ENCODE measurements at places on chromosomes 5 and 9. TPM values are rescaled to one million over a fixed set of nuclear protein-coding genes. Genes with fewer than 3 reads are reported as not detected.

The FOXD4L5 gene
- not detected for total RNA-seq

The LCN1 gene
- not detected for total RNA-seq

The PRRX2 gene
- 66.1 TPM for total RNA-seq

The FOXD4 gene
- total RNA-seq: not detected

The PFN3 gene
- not detected for total RNA-seq

The KIF20A gene
- total RNA-seq: 1.1 TPM

The IL4 gene
- not detected for total RNA-seq

The INSL4 gene
- total RNA-seq: not detected

DNA sequence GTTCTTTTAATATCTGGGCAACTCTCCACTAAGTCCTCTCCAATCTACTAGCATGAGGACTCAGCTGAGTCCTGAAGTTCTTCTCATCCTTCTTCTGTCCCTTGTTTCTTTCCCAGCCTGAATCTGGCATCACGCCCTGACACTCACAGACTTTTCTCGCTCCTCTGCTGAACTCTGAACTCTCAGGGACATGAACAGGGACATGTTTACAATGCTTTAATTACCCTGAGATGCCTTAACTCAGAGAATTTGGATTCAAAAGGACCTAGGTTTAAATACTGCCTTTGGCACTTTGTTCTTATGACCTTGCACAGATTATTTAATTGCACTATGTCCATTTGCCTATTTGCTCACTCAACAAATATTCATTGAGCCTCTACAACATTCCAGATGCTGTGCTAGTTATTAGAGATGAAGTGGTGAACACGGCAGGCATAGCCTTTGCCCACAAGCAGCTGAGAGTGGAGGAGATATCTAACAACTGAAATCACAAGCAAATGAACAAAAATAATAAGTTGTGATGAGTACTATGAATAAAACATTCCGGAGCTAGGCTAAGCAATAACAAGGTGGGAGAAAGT lies 106.0 kb downstream of the ADRB2 start:
- no peaks in the 10 kb centered on the region for H3K4me1 ChIP-seq
- H3K4me3 ChIP-seq: no peak overlapping the region
- H3K36me3 ChIP-seq: no peaks in the 10 kb centered on the region
- no peaks in the 10 kb centered on the region for H3K27me3 ChIP-seq

- no peaks in the 10 kb centered on the region for H3K27me3 ChIP-seq
- peak overlapping the region; percentile 76 for H3K4me3 ChIP-seq
- DNase-seq: peak; percentile 25
- no peak overlapping the region for H3K27ac ChIP-seq
Measured at GRCh38 chr5:173972925-173973615, 15.9 kb upstream of the C5orf47 start.

- H3K27me3 ChIP-seq: no peaks in the 10 kb centered on the region
- peak overlapping the region; percentile 90 for H3K4me3 ChIP-seq
- DNase-seq: no peak
- peak overlapping the region; percentile 89 for H3K27ac ChIP-seq
- H3K4me1 ChIP-seq: peaks cover 24% of the 10 kb centered on the region
- peaks cover 13% of the 10 kb centered on the region for H3K36me3 ChIP-seq
Measured at GRCh38 chr9:35603506-35603985, 1.5 kb upstream of the TESK1 start.

- DNase-seq: no peak
- no peak overlapping the region for H3K27ac ChIP-seq
- no peak overlapping the region for H3K4me3 ChIP-seq
- H3K36me3 ChIP-seq: peaks cover 2% of the 10 kb centered on the region
- H3K4me1 ChIP-seq: peaks cover 19% of the 10 kb centered on the region
Measured at GRCh38 chr5:177316005-177316404, 4.3 kb upstream of the MXD3 start.

DNA sequence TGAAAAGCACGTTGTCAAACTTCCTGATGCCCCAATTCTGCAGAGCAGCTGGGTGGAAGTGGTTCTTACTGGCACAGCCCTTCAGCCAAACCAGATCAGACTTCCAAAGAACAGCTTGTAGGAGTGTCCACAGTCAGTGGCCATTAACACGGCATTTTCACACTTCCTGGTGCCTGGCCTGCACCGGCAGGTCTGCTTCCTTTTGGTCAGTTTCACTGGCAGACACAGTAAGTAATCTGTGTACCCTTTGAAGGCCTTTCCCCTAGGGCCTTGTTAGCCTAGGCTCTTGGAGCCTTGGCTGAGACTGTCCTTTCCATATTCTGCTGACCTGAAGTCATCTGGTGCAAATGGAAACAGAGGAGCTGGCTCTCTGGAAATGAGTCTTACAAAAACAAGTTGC lies 297.5 kb upstream of the TNC start:
- no peaks in the 10 kb centered on the region for H3K27me3 ChIP-seq
- H3K4me3 ChIP-seq: no peak overlapping the region

DNA sequence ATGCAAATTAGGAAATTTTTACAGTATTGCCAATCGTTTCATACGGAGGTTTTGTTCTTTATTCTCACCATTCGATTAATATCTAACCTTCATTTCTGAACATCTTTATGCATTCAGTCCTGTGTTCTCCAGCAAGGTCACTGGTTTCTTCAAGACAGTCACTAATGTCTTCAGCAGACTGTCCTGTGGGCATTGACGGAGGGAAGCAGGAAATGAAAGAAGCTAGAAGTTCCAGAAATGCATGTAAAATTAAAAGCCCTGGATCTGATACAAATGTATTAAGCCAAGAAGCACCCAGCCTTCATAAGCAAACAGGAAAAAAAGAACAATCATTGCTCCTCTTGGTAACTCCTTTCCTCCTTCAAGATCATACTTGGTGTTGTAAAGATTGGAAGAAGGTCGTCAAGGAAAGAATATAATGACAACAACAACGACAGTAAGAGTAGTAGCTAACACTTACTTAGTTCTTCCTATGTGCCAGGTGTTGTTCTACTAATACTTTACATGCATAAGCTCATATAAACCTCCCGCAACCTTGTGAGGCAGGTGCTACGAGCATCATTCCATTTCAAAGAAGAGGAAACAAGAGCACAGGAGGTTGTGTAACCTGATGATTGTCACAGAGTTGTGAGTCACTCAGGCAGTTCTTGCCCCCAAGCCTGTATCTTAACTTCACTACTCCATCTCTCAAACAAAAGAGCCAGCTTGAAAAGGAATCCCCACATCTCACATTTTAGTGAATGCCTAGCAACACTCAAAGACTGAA lies 59.9 kb upstream of the CER1 start:
- H3K27ac ChIP-seq: no peak overlapping the region
- DNase-seq: no peak
- no peaks in the 10 kb centered on the region for H3K36me3 ChIP-seq
- no peaks in the 10 kb centered on the region for H3K27me3 ChIP-seq

- DNase-seq: no peak
- H3K4me3 ChIP-seq: no peak overlapping the region
- no peak overlapping the region for H3K27ac ChIP-seq
- no peaks in the 10 kb centered on the region for H3K27me3 ChIP-seq
- no peaks in the 10 kb centered on the region for H3K4me1 ChIP-seq
- no peaks in the 10 kb centered on the region for H3K36me3 ChIP-seq
Measured at GRCh38 chr9:21477466-21477865, 4.6 kb downstream of the IFNE start.

DNA sequence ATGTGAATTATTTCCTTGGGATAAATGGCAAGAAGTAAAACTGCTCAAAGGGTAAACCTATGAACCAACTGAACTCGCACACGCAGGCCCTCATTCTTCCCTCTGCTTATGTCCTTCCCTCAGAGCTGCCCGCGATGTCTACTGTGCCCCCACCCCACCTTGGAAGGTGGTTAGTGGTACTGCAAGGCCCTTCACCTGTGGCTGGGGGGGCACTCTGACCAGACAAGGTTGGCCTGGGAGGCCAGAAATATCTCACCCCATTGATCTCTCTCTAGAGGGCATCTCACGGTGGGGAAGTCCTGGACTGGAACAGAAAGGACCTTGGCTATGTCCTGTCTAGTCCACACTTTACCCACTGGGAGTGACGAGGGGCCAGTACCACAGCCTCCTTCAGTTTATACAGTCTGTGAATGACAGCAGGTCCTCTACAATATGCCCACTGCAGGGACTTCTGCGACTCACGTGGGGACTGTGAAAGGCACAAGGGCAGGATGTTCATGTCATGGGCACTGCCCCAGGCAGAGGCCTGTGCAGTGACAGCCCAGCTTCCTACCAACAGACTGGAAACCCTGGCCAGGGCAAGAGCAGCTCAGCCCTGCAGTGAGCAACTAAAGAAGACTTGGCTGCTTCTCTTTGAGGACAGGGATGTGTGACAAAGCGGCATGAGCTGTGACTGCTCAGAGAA lies 56.8 kb upstream of the SYNPO start:
- DNase-seq: no peak
- no peak overlapping the region for H3K4me3 ChIP-seq
- H3K36me3 ChIP-seq: no peaks in the 10 kb centered on the region

DNA sequence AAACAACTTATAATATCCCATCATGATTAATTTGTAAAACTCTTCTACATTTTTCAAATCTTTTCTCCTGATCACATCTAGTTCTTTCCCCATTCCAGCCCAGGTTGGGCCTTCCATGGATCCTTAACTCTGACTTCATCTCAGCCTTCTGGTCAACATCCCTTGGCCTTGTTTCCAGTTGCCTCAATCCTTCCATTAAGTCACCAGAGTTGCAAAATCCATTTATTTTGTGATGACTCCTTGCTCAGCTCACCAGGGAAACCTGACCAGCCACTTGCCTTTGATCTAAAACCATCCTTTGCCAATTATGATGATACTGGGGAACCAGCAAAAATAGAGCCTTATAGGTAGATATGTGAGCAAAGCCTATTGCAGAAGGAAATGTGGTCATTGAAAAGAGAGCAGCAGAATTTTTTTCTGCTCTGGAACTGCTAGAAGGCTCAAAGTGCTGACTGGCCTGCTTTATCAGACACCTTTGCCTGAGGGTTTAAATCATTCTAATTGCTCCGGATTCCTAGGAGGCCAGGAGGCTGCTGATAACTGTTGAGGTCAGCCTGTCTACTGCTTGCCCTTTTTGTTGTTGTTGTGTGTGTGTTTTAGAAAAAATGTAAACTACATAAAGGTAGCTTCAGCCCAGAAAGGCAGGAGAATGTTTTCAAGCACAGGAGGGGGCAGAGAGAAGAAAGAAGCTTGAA lies 512.2 kb upstream of the GRIA1 start:
- H3K4me1 ChIP-seq: no peaks in the 10 kb centered on the region
- DNase-seq: no peak
- no peaks in the 10 kb centered on the region for H3K36me3 ChIP-seq
- H3K27ac ChIP-seq: no peak overlapping the region
- no peak overlapping the region for H3K4me3 ChIP-seq

GRCh38 chr5:38330207-38330606 lies 71.8 kb downstream of the EGFLAM start:
- H3K4me1 ChIP-seq: no peaks in the 10 kb centered on the region
- H3K27me3 ChIP-seq: no peaks in the 10 kb centered on the region
- H3K27ac ChIP-seq: no peak overlapping the region
- no peak for DNase-seq
- no peak overlapping the region for H3K4me3 ChIP-seq
- no peaks in the 10 kb centered on the region for H3K36me3 ChIP-seq

DNA sequence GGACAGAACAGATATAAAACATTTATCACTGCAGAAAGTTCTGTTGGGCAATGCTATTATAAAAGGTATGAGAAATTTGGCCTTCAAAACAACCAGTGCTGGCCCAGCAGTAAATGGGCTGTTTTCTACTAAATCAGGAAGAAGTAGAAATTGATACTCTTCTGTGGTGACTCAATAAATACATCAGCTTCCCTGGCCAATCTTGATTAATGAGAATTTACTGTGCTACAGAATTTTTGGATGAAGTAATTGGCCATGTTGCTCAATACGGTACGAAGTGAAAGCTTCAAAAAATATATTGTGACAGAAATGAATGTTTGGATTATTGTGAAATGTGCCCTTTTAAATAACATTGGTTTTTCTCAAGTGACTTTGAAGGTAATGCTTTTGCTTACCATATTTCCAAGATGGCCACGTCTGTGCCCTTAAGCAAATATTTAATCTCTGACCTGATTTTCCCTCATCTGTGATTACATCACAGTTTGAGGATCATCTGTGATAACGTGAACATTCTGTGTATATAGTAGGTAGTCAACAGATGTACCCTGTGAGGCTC lies 4.2 kb downstream of the DNAJA1 start:
- peaks cover 14% of the 10 kb centered on the region for H3K36me3 ChIP-seq
- H3K27me3 ChIP-seq: no peaks in the 10 kb centered on the region
- H3K4me1 ChIP-seq: peaks cover 18% of the 10 kb centered on the region
- H3K4me3 ChIP-seq: no peak overlapping the region
- DNase-seq: no peak
- H3K27ac ChIP-seq: no peak overlapping the region

DNA sequence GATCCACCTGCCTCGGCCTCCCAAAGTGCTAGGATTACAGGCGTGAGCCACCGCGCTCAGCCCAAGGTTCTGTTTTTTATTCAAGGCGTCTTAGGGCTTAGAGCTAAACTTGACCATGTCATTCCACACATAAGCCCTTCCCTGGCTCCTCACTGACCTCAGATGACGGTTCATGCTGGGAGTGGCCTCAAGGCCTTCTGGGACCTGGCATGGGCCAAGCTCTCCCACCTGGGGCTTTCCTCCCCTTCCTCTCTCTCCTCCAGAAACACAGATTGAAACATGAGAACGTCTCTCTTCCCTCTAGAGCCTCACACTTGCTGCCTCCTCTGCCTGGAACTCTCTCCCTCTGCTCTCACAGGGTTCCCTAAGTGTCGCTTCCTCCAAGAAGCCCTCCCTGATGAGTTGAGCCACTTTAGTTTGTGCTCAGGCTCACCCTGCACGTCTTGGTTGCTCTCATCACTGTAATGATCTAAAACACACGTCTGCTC lies 155.6 kb upstream of the IER5L start:
- peaks cover 59% of the 10 kb centered on the region for H3K4me1 ChIP-seq
- H3K36me3 ChIP-seq: no peaks in the 10 kb centered on the region
- H3K4me3 ChIP-seq: peak overlapping the region; percentile 56
- H3K27ac ChIP-seq: peak overlapping the region; percentile 95
- no peak for DNase-seq
- no peaks in the 10 kb centered on the region for H3K27me3 ChIP-seq

- DNase-seq: no peak
- no peaks in the 10 kb centered on the region for H3K4me1 ChIP-seq
- H3K27me3 ChIP-seq: no peaks in the 10 kb centered on the region
- H3K36me3 ChIP-seq: no peaks in the 10 kb centered on the region
- H3K27ac ChIP-seq: no peak overlapping the region
Measured at GRCh38 chr9:75039009-75039408, 10.9 kb upstream of the CARNMT1 start.

- no peaks in the 10 kb centered on the region for H3K36me3 ChIP-seq
- H3K4me3 ChIP-seq: no peak overlapping the region
- no peak for DNase-seq
- H3K27me3 ChIP-seq: no peaks in the 10 kb centered on the region
- H3K27ac ChIP-seq: no peak overlapping the region
Measured at GRCh38 chr5:67453111-67453905, 256.7 kb upstream of the CD180 start.
